ENCODE measurements at places on chromosomes 7 and 10. TPM values are rescaled to one million over a fixed set of nuclear protein-coding genes. Genes with fewer than 3 reads are reported as not detected.

The GPR37 gene
- total RNA-seq = 2.3 TPM

The EPHA1 gene
- 14.4 TPM for total RNA-seq

DNA sequence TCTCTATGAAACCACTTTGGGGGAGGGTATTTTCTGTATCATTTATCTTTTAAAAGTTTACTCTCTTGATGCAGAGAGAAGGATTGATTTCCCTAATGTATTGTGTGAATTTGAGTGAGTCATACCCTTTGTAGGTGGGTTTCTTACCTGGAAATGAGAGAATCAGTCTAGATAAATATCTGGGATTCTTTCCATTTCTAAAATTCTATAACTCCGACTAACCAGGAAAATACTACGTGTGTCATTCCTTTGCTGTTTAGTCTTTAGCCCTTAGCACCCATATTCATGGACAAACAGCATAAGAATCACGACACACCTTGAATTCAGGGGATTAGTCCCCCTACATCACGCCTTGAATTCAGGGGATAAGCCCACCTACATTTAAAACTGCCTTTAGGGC is 139.1 kb downstream of the GATA3 start:
- DNase-seq = no peak

The MOSPD3 gene
- 12.1 TPM for total RNA-seq

DNA sequence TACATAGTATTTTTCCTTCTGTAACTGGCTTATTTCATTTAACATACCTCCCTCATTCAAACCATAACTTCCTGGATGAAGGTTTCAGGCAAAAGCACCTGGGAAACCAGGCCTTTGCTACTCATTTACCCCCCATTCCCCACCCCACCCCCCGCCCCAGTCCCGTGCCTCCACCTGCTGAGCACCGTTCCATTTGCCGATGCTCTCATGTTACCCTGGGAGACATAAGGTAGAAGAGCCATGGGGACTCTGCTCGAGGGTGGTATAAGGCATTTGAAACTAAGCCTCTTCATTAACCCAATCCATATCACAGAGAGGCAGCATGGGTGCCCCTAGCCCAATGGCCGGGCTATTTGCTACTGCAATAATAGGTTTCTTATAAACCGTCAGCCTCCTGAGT is 22.2 kb upstream of the MCM10 start:
- DNase-seq = no peak

DNA sequence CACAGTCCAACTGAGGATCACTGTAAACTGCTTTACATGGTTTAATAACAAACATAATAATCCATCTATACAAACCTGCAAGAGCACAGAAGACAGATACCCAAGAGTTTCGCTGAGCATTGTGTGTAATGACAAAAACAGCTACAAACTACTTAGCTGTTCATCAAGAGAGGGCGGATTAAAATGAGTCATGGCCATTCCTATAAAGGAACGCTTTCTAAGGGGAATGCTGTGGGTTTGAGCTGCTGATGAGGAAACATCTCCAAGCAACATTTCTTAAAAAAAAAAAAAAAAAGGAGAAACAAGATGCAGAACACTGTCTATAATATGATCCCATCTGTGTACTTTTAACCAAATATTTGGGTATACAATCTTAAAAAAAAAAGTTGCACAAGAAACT is 33.8 kb downstream of the VOPP1 start:
- DNase-seq = no peak

- DNase-seq = no peak
Measured at GRCh38 chr10:98463976-98464754, 17.4 kb upstream of the HPS1 start.

The SPDYE16 gene
- not detected for total RNA-seq

- no peak for DNase-seq
Measured at GRCh38 chr7:88866265-88866863, 70.8 kb upstream of the TEX47 start.

The SERPINE1 gene
- total RNA-seq = 160 TPM

DNA sequence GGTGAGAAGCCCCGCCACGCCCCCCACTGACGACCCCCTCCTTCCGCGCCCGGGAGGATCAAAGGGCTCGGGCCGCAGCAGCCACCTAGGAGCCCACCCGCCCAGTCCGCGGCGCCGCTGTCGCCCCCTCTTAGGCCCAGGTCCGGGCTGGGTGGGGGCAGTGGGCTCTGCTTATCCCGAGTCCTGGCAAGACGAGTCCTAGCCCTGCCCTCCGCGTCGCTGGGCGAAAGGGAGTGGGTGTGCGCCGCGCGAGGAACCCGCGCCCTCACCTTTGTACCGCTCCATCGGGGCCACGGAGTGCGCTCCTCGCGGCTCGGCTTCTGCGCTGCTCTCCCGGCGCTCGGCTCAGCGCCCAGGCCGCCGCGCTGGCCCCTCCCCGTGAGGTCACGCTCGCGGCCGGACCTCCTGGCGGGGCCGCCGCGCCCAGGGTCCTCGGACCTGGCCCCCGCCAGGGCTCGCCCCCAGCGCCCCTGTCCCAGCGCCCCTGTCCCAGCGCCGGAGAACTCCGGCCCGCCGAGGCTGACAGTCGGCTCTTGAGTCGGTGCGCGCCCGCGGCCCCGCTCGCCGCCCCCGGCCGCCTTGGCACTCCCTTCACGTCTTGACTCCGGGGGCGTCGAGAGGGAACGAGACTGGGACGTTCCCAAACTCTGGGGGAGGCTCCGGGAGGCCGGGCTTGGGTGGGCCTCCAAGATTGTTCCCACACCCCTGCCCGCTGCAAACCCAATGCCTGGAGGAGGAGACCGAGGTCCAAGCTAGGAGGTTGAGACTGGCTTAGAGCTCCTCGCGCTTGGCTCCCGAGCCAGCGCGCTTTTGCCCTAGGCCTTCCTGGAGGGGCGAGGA is at the start of gene AFAP1L2:
TSS of gene AFAP1L2 (minus strand) at position 332 of the 840 bp plus-strand sequence. CDS start at position 285, 47 bp downstream.
- DNase-seq = no peak

DNA sequence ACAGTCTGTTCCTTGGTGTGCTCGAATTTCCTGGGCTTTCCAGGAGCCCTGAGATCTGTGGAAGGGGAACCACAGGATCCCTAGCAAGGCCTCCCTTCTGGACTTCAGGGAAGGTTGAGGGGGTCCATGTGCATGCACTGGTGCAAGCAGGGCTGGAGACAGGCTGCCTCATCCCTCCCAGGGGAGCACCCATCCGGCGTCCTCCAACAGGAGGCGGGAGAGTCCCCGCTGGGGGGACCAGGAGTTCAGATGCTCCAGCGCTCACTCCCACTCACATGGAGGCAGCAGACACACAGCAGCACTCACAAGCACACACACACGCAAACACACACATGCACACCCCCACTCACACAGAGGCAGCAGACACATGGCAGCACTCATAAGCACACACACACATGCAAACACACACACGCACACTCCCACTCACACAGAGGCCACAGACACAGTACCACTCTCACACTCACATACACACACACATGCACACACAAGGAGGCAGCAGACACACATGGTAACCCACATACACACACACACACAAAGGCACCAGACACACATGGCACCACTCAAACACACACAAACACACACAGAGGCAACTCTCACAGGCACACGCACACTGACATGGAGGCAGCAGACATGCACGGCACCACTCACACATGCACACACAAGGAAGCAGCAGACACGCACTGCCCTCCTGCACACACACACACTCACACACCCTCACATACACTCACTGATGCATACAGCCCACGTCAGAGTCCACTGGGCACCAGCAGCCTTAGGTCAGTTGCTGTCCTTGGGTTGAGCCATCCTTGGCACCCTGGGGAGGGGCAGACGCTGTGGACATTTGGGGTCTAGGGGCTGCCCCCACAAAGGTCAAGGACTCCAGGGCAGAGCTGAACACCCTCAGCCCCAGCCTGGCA is 247.0 kb upstream of the PPP2R2D start:
- no peak for DNase-seq

- DNase-seq = no peak
Measured at GRCh38 chr10:132744839-132745238, 41.1 kb downstream of the NKX6-2 start.

- no peak for DNase-seq
Measured at GRCh38 chr10:70125918-70126552, 6.6 kb downstream of the AIFM2 start.

DNA sequence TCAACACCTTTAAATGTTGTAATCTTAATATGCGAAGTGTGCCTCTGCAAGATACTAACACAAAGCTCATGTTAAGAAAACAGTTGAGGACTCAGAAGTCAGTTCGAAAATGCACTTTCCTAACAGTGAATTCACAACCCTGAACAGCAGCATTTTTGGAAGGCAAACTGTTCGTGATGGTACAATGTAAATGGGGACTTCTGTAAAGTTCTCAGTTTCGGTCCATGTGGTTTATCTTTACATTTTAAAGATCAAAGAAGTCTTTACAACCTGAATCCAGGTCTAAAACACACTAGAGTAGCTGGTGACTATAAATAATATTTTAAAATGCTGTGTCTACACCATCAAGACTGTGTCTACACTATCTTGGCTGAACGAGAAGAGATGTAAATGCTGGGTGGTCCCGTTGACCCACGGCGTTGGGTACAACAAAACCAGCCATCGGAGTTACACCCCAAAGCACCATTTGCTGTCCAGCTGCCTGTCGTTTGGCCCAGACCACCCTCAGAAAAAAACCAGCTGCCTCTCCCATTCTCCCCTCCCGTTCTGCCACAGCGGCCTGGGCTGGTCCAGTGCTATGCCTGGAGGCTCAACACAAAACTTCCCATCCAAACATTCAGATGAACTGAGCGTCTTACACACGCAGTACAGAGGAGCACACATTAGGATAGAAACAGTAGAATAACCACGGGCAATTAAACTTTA is 42.9 kb downstream of the MKI67 start:
- no peak for DNase-seq

The CLDN4 gene
- total RNA-seq = 277 TPM

The BICC1 gene
- 150 TPM for total RNA-seq

GRCh38 chr10:77459905-77460304 is 177.7 kb downstream of the KCNMA1 start:
- no peak for DNase-seq

DNA sequence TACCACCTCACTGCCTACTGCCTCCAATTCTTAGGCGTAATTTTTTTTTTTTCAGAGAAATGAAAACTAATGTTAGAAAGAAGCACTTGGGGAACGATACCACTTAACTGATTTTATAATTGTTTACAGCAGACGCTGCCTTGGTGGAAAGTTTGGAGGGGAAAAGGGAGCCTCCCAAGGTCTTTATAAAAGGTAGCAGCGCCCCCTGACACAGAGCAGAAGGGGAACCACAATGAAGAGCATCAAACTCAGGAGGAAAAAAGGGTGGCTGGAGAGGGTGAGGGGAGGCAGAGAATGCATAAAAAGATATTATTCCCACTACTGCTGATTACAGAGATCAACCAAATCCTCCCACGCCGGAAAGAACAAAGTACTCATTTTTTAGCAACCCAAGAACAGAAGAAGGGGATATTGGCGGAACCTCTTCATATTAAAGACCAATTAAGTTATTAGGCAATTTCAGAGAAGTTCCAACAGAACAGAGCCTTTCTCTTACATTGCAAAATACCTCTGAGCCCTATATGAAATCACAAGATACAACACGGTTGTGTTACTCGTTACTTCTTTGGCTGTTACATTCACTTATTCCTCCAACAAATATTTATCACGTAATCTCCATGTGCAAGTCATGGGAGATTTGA is 135.8 kb downstream of the TEX36 start:
- DNase-seq = no peak

- DNase-seq = no peak
Measured at GRCh38 chr7:148191391-148192065, 399.0 kb upstream of the C7orf33 start.

The ZMIZ1 gene
- 21.4 TPM for total RNA-seq

DNA sequence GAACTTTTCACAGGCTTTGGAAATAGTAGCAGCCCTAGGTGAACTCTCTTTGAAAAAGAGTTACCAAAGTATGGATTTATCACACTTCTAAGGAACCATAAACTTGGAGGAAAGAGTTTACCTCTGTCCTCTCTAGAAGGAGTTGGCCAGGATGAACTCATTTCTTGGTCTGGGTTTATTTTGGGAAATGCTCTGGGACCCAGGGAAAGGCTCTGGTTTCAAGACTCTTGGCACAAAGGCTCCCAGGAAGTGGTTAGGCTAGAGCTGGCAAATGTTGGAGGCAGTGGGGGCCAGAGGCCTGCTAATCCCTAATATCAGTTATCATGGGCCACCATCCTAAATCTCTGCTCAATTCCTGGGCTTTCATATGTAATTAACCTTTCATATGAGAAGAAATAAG is 36.3 kb upstream of the CDK6 start:
- DNase-seq = no peak

GRCh38 chr10:78892338-78893176 is 176.2 kb upstream of the ZMIZ1 start:
- DNase-seq = no peak

The BMPER gene
- total RNA-seq = 0.29 TPM

DNA sequence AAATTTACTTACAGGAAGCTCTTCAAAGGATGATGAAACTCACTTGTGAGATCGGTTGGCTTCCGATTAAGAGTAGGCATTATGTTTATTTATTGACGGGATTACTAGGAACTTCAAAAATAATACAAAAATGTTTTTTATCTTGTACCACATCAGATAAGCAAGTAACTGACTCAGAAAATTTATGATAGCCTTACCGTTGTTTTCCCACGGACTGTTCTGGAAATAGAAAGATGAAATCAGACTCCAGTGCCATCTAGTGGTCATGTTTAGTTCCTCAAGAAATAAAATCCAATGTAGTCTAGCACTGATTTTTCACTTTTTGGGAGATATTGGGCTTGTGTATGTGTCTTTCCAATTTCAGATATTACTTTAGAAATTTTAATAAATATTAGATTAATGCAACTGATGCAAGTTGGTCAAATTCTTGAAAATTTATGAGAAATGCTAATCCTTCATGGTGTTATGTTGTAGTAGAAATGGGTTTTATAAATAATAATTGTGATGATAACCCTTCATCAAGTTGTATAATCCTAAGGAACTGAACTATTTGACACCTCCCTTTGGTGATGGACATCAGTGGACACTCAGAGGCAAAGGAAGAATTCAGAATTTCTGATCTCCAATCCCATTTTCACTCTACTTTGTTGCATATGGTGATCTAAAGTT is 168.8 kb downstream of the TMEM26 start:
- DNase-seq = peak; percentile 15

The ITGA8 gene
- 0.06 TPM for total RNA-seq

GRCh38 chr10:86366033-86366901 is at the start of gene GRID1:
TSS of gene GRID1 (minus strand) at chr10:86366795.
- DNase-seq = no peak

The DNAJC30 gene
- 6.1 TPM for total RNA-seq

The FAM24A gene
- total RNA-seq = not detected

DNA sequence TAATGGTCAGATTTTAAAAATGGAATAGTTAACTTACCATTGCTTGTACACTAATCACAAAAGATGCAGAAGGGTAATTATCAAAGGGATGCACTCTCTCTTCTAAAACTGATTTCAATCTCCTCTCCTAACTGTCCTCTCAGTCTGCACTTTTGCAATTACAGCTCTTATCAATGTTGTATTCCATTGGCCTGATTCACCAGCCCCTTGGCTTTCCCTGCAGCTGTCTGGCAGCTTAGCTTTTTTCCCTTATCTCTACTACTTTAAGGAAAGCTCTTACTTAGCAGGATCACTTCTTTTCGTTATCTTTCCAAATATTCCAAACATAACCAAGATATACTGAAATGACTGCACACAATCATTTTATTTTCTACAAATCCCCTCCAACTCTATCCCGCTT is 448.8 kb downstream of the GRM8 start:
- DNase-seq = no peak
